ENCODE measurements at places on chromosomes 4 and X.

DNA sequence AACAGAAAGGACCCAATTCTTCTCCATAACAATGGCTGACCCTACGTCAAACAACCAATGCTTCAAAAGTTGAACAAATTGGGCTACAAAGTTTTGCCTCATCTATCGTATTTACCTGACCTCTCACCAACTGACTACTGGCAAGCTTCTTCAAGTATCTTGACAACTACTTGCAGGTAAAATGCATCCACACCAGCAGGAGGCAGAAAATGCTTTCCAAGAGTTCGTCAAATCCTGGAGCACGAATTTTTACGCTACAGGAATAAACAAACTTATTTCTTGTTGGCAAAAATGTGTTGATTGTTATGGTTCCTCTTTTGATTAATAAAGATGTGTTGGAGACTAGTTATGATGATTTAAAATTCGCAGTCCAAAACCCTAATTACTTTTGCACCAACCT lies 6.7 kb upstream of the GAB1 start:
- DNase-seq = no peak

DNA sequence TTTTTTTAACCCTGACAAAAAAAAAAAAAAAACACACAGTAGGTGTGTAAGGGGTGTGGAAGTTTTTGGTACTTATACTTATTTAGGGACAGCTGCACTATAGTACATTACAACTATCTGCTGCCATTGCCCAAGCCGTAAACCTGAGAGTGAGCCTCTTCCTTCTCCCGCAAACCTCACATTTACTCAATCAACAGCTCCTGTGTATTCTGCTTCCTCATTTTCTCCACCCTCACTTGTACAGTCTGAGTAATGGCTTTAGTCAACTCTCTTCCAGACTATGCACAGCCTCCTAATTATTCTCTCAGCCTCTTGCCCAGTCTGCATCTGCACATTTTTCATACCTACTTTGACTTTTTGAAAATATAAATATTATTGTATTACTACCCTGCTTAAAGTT lies 362.0 kb downstream of the ADAM29 start:
- no peak for DNase-seq

DNA sequence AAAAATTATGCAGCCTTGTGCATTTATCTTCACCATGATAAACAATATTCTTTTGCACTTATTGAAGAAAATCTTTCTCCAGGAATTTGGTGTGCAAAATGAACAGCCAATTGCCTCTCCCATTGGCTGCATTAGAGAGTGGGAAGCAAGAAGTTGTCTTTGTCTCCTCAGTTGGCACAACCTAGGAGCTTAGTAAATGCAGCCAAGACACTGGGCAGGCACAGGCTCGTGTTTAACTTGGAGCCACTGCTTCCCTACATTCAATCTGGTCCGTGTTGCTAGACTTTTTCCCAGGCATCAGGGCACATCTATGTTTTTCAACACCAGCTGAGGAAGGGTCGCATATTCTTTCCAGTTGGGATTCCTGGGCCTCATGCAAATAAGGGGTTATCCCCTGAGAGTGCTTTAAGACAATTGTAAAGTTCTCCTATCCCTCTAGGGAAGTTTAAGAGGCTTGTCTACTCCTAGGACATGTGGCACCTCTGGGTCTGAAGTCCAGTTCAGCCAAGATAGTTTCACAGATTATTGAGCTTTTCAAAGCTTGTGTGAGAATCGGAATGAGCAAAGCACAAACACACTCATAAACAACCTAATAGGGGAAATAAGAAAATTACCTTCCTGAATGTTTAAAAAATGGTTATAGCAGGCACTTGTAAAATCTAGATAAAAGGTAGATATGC lies 31.8 kb upstream of the SRD5A3 start:
- no peak for DNase-seq

- DNase-seq = no peak
Measured at GRCh38 chr4:88320224-88320779, 35.9 kb upstream of the PPM1K start.

DNA sequence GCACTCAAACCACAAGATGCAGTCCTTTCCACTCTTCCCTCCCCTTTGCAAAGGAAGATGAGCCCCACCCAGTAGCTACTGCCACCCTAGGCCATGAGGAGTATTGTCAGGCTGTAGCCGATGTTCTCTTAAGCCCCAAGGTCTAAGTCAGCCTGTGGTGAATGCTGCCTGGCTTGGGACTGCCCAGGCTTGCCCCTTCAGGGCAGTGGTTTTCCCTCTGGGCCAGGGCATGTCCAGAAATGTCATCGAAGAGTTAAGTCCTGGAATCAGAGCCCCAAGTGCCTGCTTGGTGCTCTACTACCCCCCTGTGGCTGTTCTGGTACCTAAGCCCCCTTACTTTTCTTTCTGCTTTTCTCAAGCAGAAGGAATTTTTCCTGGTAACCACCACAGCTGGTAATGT lies 11.8 kb upstream of the PGK1 start:
- DNase-seq = peak; percentile 9

GRCh38 chrX:77979870-77980269 lies 10.4 kb upstream of the PGAM4 start:
- DNase-seq = no peak

GRCh38 chr4:27272217-27272616 lies 411.6 kb downstream of the STIM2 start:
- no peak for DNase-seq

- DNase-seq = peak; percentile 89
Measured at GRCh38 chrX:47482512-47483305, at the start of gene ZNF41. ZNF41 (minus strand) TSS chrX:47483222; CDS start chrX:47467481, 15,741 bp downstream.

Data from cerebellar cortex (tissue), 1 donor.